ENCODE measurements at places on chromosomes 3 and 15. TPM values are rescaled to one million over a fixed set of nuclear protein-coding genes. Genes with fewer than 3 reads are reported as not detected.

Gene GABRB3
- polyA plus RNA-seq, result 7.2 TPM

Gene TMCO5A
- not detected for polyA plus RNA-seq

Gene C3orf85
- polyA plus RNA-seq, result 14.6 TPM

Gene CACNA1D
- polyA plus RNA-seq, result 8.8 TPM

Gene IL17RC
- polyA plus RNA-seq, result 40.1 TPM

Gene MORC1
- 0.63 TPM for polyA plus RNA-seq

Gene MFSD1
- 51.0 TPM for polyA plus RNA-seq

Gene ATOSA
- 47.5 TPM for polyA plus RNA-seq

Gene GSK3B
- 39.8 TPM for polyA plus RNA-seq

Gene TTC21A
- polyA plus RNA-seq, result 10.9 TPM

GRCh38 chr15:55226127-55226526 is 29.4 kb upstream of the RSL24D1 start:
- no peak for DNase-seq

DNA sequence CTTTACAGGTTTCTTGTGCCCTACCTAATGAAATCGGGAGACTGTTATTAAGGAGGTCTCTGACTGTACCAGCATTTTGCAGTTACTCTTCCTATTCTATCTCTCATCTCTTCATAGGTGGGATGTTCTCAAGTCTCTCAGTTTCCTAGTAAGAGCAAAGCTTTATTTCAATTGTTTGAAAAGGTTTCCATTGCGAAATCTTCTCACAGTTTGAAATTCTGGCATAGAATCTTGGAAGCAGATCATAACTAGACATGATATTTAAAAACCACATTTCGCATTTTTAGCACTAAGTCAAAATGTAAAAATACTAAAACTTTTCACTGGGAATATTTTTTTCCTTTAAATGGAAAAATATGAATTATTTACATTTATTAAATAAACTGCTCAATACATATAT is 1311.4 kb downstream of the ROBO2 start:
- DNase-seq, result no peak

GRCh38 chr3:107683447-107683846 is 160.7 kb downstream of the BBX start:
- no peak for DNase-seq

DNA sequence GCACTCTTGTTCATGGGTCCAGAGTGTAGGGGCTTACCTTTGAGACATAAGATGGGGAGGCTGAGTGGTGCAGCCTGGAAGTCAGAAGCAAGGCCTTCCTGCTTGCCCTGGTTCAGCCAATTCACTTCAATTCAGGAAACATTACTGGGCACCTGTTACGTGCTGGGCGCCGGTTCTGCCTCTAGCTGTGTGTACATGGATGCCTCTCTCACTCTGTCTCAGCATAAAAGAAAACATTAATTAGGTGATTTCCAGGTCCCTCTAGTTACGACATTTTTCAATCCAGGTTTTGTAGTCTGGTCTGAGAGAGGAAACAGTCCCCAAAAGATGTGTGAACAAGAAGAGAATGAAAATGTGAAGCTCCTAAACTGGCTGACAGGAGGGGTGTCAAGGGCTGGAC is 1.2 kb downstream of the RTP1 start:
- no peak for DNase-seq

- DNase-seq, result no peak
These were observed 109.7 kb upstream of the ALDH1A3 start for GRCh38 chr15:100769975-100770340.

DNA sequence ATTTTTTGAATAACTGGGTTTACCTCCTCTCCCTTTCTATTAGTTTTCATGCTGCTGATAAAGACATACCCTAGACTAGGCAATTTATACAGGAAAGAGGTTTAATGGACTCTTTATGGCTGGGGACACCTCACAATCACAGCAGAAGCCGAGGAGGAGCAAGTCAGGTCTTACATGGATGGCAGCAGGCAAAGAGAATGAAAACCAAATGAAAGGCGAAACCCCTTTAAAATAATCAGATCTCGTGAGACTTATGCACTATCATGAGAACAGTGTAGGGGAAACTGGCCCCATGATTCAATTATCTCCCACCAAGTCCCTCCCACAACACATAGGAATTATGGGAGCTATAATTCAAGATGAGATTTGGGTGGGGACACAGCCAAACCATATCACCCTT is 2.0 kb upstream of the RSL24D1 start:
- DNase-seq, result no peak

GRCh38 chr3:119969759-119970158 is 124.5 kb downstream of the GSK3B start:
- no peak for DNase-seq

- no peak for DNase-seq
These were observed 221.7 kb upstream of the TLE3 start for GRCh38 chr15:70319466-70319865.

- DNase-seq, result no peak
These were observed 35.1 kb upstream of the RGMA start for GRCh38 chr15:93124126-93124525.

DNA sequence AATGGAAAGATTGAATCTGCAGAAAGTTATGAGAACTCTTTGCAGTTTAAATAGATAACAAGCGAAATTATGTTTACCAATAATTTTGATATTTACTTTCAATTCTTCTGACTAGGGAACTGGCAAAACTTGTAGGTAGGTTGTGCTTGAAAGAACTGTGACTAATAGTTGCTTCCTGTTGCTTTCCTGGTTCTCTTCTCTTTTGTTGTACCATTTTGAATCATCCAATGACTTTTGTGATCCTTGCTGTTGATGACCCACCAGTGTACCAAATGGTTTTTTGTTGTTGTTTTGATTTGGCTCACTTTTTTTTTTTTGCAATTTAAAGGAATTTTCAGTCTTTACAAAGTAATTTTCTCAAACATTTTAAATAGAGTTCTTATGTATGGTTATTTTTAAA is 64.9 kb upstream of the DCBLD2 start:
- DNase-seq, result no peak

- no peak for DNase-seq
These were observed 1.1 kb upstream of the ECT2 start for GRCh38 chr3:172749230-172749965.

DNA sequence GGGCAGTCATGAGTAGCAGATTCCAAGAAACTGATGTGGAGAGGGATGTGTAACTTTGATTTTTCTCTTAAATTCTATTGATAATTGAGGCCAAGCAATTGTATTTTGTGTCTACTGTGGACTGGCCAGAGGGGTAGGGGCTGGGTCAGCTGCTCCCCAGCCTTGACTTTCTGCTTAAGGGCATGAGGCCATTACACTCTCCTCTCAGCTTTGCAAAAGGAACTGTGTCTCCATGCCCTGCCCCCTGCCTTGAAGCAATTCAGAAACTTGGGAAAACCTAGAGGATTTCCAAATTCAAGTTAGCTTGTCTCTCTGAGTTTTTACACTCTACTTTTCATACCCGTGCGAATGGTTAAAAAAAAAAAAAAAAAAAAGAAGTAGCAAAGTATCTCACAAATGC is 38.6 kb downstream of the ONECUT1 start:
- DNase-seq, result no peak

- no peak for DNase-seq
These were observed 604.8 kb downstream of the MECOM start for GRCh38 chr3:169058681-169059080.

DNA sequence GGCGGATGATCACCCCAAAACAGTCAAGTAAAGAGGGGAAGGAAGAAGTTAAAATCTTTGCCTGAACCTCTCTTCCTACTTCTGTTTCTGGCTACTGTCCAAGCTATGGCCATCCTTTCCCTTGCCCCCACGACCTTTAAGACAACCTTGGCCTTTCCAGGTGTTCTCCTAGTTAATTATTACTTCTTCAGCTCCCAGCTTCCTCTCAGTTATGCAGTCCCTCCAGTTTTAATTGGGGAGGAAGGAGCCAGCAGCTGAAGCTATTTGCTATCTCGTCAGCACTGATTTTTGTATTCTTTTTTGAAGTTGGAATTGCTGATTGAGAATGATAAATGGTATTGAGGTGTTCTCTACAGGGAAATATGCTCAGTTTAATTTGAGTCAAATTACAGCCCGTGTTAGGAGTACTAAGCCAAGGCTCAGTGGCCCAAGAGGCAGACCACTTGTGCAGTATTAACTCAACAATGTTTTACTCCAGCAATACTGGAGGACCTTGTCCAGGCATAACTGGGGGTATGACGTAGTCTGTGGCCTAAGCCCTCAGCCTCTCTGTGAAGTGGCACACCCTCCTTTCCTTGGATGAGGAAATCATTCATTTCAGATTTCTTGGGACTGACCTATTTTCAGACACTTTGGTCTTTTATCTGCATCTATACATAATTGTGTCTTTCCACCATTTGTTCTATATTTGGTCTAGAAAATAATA is 336.9 kb downstream of the SLC9A9 start:
- DNase-seq, result no peak

GRCh38 chr15:25971053-25971452 is 107.9 kb upstream of the ATP10A start:
- no peak for DNase-seq
